ENCODE measurements at places on chromosomes 16 and 17.

- DNase-seq: no peak
Observed at GRCh38 chr17:57543230-57543629, 201.9 kb downstream of the CCDC182 start.

DNA sequence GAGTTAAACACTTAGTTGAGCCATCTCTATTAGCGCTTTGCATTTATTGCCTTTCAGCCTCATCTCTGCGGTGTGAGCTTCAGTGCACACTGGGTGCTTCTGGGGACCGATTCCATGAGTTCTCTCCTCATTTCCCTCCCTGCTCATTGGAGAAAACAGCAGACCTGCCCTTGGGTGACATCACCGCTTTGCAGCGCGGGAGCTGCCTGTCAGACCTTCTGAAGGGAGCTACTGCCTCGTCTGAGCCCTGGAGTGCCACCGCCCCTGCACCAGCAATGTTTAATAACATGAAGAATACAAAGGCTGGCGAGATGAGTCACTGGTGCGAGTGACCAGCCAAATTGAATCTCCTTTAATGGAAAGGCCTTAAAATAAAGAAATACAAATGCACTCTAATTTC, 30.2 kb upstream of the CPPED1 start:
- no peak for DNase-seq

GRCh38 chr17:43864161-43864984, 17.4 kb downstream of the CD300LG start:
- no peak for DNase-seq

GRCh38 chr16:80710918-80711317, 93.5 kb downstream of the CDYL2 start:
- DNase-seq: no peak

DNA sequence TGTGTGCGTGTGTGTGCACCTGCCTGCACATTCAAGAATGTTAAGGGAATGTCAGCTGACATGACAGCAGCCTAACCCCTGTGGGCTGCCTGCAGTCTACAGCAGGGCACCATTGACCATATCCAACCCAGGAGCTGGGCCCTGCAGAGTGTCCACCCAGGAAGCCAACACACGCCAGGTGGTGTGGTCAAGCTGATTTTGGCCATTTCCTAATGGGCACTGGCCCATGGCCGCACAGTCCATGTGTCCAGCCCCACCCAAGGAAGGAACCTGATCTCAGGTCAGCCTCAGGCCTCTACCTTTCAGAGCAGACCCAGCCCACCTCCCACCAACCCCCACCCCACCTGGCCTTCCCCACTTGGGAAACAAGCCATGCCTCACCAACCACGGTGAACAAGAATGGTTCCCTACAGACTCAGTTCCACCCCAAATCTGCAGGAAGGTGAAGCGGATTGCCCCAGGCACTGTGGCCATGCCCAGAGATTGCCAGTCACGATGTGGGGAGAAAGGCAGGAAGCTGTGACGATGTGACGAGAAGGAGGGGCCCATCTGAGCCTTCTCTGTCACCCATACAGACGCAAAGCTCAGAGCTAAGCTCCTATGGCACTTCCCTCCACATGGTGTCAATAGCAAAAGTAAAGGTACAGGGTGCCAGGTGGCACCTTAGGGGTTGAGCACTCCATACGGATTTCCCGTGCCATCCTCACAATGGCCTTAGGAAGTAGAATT, 77.5 kb downstream of the ZNF423 start:
- DNase-seq: no peak

- DNase-seq: no peak
Observed at GRCh38 chr16:80511824-80512592, 28.8 kb upstream of the DYNLRB2 start.

All from esophagus muscularis mucosa (tissue), 4 donors.